ENCODE measurements at places on chromosomes 7 and 10. TPM values are rescaled to one million over a fixed set of nuclear protein-coding genes. Genes with fewer than 3 reads are reported as not detected.

The CFAP58 gene
- 0.47 TPM for polyA plus RNA-seq

The RBM20 gene
- polyA plus RNA-seq: 5.1 TPM

The TRA2A gene
- polyA plus RNA-seq: 171 TPM

The CPN1 gene
- polyA plus RNA-seq: 3.1 TPM

The SFRP5 gene
- 0.16 TPM for polyA plus RNA-seq

The LBX1 gene
- polyA plus RNA-seq: not detected

The MBL2 gene
- polyA plus RNA-seq: not detected

The SCIN gene
- 137 TPM for polyA plus RNA-seq

The MYL7 gene
- 0.35 TPM for polyA plus RNA-seq

The TEX36 gene
- polyA plus RNA-seq: not detected

The ACHE gene
- polyA plus RNA-seq: 3.7 TPM

The TMEM248 gene
- 78.5 TPM for polyA plus RNA-seq

The CLEC5A gene
- 0.25 TPM for polyA plus RNA-seq

The CADPS2 gene
- 69.8 TPM for polyA plus RNA-seq

The CHAT gene
- not detected for polyA plus RNA-seq

The MYH16 gene
- polyA plus RNA-seq: not detected

All from right renal cortex interstitium (tissue), 3 donors.